ENCODE measurements at places on chromosomes 3 and 15.
A peak's percentile ranks its signal among the peaks of the same experiment; 100 is the strongest.

- DNase-seq = no peak
These were observed 21.6 kb downstream of the ADAMTS9 start for GRCh38 chr3:64666171-64666588.

DNA sequence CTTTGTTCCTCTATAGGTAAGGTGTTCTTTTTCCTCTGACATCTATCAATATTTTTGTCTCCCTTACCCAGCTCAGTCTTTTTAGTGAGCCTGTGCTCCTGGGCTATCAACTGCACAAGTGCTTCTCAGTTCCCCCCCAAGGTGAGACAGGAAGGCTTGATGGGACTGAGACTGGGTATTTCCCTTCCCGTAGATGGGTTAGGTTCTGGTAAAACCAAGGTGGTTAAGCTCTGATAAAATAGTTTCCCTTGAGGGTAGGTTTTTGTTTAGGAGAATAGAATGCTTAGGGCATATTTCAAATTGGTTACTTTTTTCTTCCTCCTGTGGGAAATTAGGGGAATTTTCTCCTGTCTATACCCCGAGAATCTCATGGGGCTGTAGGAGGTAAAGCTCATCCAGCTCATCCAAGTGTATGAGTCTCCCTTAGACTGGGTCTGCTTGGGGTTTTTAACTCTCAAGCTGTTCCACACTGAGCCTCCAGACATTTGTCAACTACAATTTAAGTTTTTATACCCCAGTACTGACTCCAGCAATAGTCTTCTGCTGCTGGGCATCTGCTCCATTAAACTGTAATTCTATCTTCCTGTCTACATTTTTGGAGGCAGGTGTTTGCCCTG is 44.9 kb downstream of the OXSR1 start:
- no peak for DNase-seq

GRCh38 chr3:114447950-114448479 is 154.2 kb downstream of the TIGIT start:
- DNase-seq = no peak

- peak; percentile 98 for DNase-seq
These were observed 50.2 kb downstream of the CRYBG3 start for GRCh38 chr3:97871801-97872524.

- DNase-seq = no peak
These were observed 107.5 kb downstream of the DCLK3 start for GRCh38 chr3:36656873-36657272.

DNA sequence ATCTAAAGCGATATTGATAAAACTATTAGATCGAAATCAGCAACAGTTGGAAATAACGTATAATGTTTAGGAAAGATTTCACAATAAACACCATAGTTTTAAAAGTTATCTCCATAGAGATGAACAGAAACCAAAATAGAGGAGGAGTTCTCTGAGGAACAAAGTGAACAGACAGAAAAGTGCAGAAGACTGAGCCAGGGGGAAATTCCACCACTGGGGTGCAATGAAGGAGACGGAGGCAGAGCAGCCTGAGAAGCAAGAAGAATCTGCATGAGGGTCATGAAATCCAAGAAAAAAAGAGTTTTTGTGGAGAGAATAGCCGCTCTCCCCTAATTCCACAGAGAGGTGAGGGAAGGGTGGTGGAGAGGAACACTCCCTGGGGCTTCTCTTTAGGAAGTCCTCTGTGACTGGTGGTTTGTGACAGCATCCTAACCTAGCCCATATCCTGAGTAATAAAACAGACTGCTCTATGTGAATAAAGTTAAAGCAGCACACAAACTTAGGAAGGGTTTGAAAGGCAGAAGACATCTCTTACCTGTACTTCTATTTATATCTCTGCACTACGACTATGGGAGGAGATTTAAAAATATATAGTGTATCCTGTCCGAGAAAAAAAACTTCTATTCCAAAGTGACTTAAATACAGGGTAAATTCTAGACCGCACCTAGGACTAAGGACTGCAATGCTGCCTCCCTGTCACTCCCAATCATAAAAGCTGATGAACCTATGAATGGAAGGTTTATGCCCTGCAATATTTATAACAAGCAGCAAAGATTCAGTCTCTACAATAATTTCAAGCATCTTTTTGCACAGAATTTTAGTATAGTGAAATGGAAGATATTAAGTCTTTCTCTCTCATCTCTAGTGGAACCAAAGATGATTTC is 22.9 kb downstream of the ATP8B4 start:
- no peak for DNase-seq

GRCh38 chr3:49794926-49795905 is 4.5 kb downstream of the CDHR4 start:
- no peak for DNase-seq

- no peak for DNase-seq
These were observed 22.3 kb downstream of the VPS39 start for GRCh38 chr15:42185801-42186200.

GRCh38 chr3:64824394-64824909 is 136.7 kb upstream of the ADAMTS9 start:
- no peak for DNase-seq

GRCh38 chr15:47987908-47988532 is 132.8 kb upstream of the SLC24A5 start:
- DNase-seq = peak; percentile 58

- no peak for DNase-seq
These were observed 225.9 kb downstream of the ITPR1 start for GRCh38 chr3:4719046-4719501.
